Hepatocyte (in vitro differentiated cells): ENCODE measurements at places on chromosomes 11 and 22.

GRCh38 chr11:64594159-64594939, 3.3 kb downstream of the SLC22A12 start:
- no peaks in the 10 kb centered on the region for H3K4me1 ChIP-seq
- no peaks in the 10 kb centered on the region for H3K36me3 ChIP-seq
- DNase-seq: no peak
- H3K27ac ChIP-seq: no peak overlapping the region
- H3K4me3 ChIP-seq: no peak overlapping the region

GRCh38 chr11:133228471-133229329, 303.6 kb downstream of the OPCML start:
- no peaks in the 10 kb centered on the region for H3K36me3 ChIP-seq
- no peak overlapping the region for H3K27ac ChIP-seq
- no peak overlapping the region for H3K4me3 ChIP-seq
- peaks cover 23% of the 10 kb centered on the region for H3K4me1 ChIP-seq

GRCh38 chr11:2540223-2540991, 95.6 kb downstream of the KCNQ1 start:
- H3K36me3 ChIP-seq: no peaks in the 10 kb centered on the region
- H3K27me3 ChIP-seq: no peaks in the 10 kb centered on the region
- no peak overlapping the region for H3K4me3 ChIP-seq
- no peaks in the 10 kb centered on the region for H3K4me1 ChIP-seq
- DNase-seq: no peak
- no peak overlapping the region for H3K27ac ChIP-seq

DNA sequence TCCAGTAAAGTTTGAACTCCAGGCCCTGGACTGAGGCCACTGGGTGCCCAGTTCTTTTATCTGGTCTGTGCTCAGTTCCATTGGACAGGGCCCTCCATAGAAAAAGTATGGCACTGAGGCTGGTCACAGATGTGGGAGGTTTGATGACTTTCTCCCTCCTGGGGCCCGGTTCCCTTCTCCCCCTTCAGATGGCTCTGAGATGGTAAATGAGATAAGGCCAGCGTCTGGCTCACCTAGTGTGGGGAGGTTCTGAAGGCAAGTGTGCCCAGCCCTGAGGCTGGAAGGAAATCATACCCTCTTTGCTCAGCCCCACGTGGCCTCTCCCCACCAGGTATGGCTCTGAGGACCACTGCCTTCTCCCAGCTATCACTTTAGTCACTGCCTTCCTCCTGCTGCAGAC, 1.5 kb upstream of the CLDN5 start:
- peaks cover 13% of the 10 kb centered on the region for H3K4me1 ChIP-seq
- H3K27ac ChIP-seq: no peak overlapping the region
- H3K36me3 ChIP-seq: no peaks in the 10 kb centered on the region

- H3K27ac ChIP-seq: no peak overlapping the region
- DNase-seq: no peak
Observed at GRCh38 chr11:2814751-2815150, 70.8 kb downstream of the CDKN1C start.

GRCh38 chr22:29224121-29224858, 18.6 kb downstream of the EMID1 start:
- peak; percentile 44 for DNase-seq
- H3K4me1 ChIP-seq: peaks cover 13% of the 10 kb centered on the region
- no peaks in the 10 kb centered on the region for H3K36me3 ChIP-seq
- H3K4me3 ChIP-seq: no peak overlapping the region
- no peaks in the 10 kb centered on the region for H3K27me3 ChIP-seq

DNA sequence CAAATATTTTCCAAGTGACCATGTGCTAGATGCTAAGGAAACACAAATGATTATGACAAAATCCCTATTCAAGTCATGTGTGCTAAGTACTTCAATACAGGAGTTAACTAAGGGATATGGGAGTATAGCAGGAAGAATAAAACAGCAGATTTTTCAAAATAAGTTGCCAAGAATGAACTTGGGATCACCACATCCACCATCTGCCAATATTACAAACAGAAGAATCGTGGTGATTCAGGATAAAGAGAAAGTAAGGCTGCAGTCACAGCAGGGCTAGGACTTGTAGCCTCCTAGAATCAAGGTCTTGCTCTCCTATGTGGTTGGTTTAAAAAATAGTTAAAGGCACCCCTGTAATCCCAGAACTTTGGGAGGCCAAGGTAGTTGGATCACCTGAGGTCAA, 34.3 kb downstream of the MRTFA start:
- H3K27ac ChIP-seq: no peak overlapping the region
- no peaks in the 10 kb centered on the region for H3K27me3 ChIP-seq
- peaks cover 42% of the 10 kb centered on the region for H3K4me1 ChIP-seq
- no peak overlapping the region for H3K4me3 ChIP-seq
- H3K36me3 ChIP-seq: no peaks in the 10 kb centered on the region
- DNase-seq: no peak

DNA sequence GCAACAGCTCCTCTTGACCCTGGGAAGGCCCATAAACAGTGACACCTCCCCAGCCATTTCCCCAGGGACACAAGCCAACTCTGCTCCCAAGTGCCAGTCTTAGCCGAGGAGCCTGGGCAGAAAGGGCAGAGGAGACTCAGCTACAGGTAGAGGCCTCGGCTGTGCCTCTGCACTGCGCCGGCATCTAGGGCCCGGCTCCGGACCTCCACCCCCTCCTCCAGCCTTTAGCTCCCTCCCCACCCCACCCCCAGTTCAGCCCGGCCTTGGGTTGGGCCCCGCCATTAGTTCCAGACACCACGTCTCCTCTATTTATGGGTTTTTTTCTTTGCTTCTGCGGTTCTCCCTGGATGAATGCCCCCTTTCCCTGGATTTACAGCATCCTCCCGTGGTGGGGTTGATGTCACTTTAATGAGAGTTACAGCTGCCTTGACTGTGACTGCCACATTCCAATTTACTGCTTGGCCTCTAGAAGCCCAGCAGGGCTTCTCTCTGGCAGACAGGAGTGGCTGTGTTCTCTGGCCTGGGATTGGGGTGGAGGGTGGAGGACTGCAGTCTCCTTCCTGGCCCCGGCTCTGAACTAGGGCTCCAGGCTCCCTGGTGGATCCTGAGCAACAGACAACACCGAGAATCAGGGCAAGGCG, 13.5 kb upstream of the OAF start:
- no peaks in the 10 kb centered on the region for H3K36me3 ChIP-seq
- peaks cover 52% of the 10 kb centered on the region for H3K4me1 ChIP-seq
- H3K4me3 ChIP-seq: no peak overlapping the region
- DNase-seq: peak; percentile 55
- H3K27me3 ChIP-seq: no peaks in the 10 kb centered on the region
- H3K27ac ChIP-seq: peak overlapping the region; percentile 64

DNA sequence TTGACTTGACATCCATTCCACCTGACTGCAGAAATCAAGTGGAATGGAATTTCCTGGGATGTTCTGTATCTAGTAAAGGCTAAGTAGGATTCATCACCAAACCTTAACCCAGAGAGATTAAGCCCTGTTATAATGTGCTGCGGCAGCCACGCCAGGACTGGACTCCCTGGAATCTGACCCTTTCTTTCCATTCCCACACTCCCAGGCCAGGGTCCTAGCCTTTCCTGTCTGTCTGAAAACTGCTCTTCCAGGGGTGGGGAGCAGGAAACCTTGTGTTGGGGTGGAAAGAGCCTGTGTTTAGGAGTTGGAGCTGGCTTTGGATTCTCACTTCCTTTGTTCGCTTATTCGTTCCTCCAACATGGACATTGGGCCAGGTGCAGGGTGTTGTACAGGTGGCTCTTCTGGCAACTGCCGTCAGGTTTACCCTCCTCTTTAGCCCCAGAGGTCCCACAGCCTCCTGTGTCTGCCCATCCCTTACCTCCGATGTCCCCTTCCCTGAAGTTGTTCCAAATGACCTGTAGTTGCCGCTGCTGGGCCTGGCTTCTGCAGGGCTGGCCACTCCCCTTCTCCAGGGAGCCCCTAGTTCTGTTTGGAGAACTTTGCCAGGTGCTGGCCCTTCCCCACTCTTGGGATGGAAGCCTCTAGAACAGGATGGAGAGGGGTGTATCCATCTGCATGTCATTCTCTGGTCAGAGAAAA, 20.5 kb upstream of the PARVB start:
- H3K4me1 ChIP-seq: no peaks in the 10 kb centered on the region
- H3K4me3 ChIP-seq: no peak overlapping the region
- H3K36me3 ChIP-seq: no peaks in the 10 kb centered on the region
- no peak overlapping the region for H3K27ac ChIP-seq

DNA sequence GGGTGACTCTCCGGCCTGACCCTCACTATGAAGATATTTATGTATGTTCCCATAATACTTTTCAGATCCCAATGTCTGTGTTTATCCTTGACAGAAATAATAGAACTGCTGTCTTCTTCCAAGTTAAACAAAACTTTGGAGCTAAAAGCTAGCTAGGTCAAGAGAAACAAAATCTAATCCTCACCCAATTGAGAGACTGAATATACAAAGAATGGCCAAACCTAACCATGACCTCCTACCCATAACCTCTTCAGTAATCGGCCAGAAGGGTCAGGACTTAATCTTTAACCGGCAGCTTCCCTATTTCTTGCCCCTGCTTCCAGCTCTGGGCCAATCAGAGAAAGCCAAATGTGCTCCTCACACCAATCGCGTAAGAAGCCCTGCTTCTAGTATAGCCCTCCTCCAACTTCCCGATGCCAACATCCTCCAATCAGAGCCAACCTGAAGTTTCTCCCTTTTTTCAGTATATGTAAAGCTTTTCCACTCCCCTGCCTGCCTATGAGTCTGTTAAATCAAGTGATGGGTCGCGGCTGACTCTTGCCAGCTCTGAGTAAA, 1.7 kb upstream of the DDX6 start:
- peaks cover 16% of the 10 kb centered on the region for H3K4me1 ChIP-seq
- H3K4me3 ChIP-seq: peak overlapping the region; percentile 94
- no peaks in the 10 kb centered on the region for H3K27me3 ChIP-seq
- no peaks in the 10 kb centered on the region for H3K36me3 ChIP-seq

DNA sequence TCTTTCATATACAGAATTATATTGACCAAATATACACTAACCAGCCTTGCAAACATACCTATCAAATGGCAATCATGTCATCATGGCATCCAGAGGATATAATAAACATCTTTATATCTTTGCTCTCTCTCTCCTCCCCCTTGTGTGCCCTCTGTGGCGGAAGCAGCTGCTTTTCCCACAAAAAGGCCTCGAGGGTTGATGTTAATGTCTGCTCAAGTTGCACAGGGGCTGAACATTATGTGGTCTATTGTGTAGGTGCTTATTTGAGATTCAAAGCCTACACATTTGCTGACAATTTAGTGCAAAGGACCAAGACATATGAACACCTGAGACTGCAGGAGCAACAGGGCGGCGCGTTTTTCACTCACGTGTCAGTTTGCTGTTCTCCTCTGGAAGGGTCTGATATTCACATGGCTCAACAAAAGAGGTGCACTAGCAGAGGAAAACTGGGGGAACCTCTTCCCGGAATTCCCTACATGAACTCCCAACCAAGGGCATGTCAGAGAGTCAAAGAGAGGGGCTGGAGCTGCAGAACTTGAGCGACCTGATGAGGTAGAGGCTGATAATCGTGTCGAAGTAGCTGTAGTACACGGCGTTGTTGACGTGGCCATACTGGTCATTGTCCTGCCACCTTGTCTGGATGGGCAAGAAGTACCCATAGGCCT, 138.8 kb downstream of the RCN1 start:
- no peaks in the 10 kb centered on the region for H3K36me3 ChIP-seq
- no peak overlapping the region for H3K4me3 ChIP-seq
- H3K4me1 ChIP-seq: no peaks in the 10 kb centered on the region

- H3K27ac ChIP-seq: peak overlapping the region; percentile 60
- H3K4me1 ChIP-seq: peaks cover 55% of the 10 kb centered on the region
- H3K36me3 ChIP-seq: no peaks in the 10 kb centered on the region
- no peak for DNase-seq
Observed at GRCh38 chr11:114132944-114133394, 73.5 kb downstream of the ZBTB16 start.

- H3K27me3 ChIP-seq: no peaks in the 10 kb centered on the region
- H3K27ac ChIP-seq: peak overlapping the region; percentile 55
- H3K36me3 ChIP-seq: no peaks in the 10 kb centered on the region
- H3K4me1 ChIP-seq: peaks cover 8% of the 10 kb centered on the region
- peak; percentile 42 for DNase-seq
- H3K4me3 ChIP-seq: no peak overlapping the region
Observed at GRCh38 chr11:116396331-116396730, 376.5 kb downstream of the BUD13 start.

DNA sequence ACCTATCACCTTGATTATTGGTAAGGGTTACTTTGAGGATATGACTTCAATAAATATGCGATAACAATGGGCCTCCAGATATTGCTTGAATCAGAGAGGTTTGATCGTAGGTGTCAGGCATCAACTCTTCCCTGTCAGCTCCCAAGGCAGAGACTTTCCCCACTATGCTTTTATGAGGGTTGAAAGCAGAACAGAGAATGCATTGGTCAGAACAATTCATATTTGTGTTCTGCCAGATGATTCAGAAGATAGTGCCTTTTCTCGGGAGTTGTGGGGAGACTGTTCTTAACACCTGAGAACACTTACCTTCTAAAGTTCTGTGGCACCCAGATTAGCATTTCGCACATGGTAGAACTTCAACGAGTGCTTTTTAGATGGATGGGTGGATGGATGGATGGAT, 386.3 kb upstream of the CADM1 start:
- no peak for DNase-seq
- H3K27ac ChIP-seq: no peak overlapping the region
- H3K36me3 ChIP-seq: no peaks in the 10 kb centered on the region
- H3K27me3 ChIP-seq: peaks cover 9% of the 10 kb centered on the region
- H3K4me3 ChIP-seq: no peak overlapping the region

DNA sequence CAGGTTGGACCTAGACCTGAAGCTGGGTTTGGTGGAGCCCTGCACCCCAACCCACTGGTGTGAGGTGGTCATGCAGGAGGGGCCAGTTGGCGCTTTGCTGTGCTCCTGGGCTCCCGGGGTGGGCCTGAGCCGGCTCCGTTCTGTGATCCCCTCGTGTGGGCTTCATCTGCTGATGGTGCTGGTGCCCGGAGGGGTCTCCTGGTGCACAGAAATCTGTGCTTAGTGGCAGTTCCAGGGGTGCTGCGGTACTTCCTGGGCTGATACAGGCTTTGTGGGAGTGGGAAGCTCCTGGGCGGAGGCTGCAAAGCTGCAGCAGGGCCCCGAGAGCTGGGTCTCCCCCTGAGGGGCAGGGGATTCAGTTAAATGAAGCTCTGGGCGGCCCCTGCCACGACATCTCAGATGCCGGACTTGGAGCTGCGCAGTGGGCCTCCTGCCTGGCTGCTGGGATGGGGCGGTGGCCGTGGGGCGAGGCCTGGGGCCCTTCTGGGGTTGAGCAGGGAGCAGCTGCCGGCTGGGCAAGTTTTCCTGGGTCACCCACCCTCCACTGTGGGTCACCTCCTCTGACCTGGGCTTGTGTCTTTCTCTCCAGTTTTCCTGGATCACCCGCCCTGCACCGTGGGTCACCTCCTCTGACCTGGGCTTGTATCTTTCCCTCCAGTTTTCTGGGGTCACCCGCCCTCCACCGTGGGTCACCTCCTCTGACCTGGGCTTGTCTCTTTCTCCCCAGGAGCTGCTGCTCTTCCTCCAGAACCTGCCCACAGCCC, 410.5 kb downstream of the TBC1D22A start:
- no peak overlapping the region for H3K27ac ChIP-seq
- no peaks in the 10 kb centered on the region for H3K27me3 ChIP-seq
- no peaks in the 10 kb centered on the region for H3K4me1 ChIP-seq
- DNase-seq: no peak
- no peak overlapping the region for H3K4me3 ChIP-seq
